ENCODE measurements at places on chromosomes 13 and 19.

GRCh38 chr19:18987456-18987855 lies 45.9 kb downstream of the SUGP2 start:
- DNase-seq = no peak

- DNase-seq = no peak
Measured at GRCh38 chr19:13022111-13022858, 27.0 kb downstream of the NFIX start.

- no peak for DNase-seq
Measured at GRCh38 chr19:41589371-41589770, 13.4 kb downstream of the CEACAM21 start.

GRCh38 chr19:56670961-56671612 lies 470 bp downstream of the ZNF835 start:
- no peak for DNase-seq

- DNase-seq = no peak
Measured at GRCh38 chr19:51293571-51294210, 17.8 kb upstream of the IGLON5 start.

GRCh38 chr19:47065242-47065641 lies 16.8 kb upstream of the TMEM160 start:
- DNase-seq = no peak

GRCh38 chr13:39347926-39348901 lies 254.8 kb downstream of the LHFPL6 start:
- DNase-seq = no peak

DNA sequence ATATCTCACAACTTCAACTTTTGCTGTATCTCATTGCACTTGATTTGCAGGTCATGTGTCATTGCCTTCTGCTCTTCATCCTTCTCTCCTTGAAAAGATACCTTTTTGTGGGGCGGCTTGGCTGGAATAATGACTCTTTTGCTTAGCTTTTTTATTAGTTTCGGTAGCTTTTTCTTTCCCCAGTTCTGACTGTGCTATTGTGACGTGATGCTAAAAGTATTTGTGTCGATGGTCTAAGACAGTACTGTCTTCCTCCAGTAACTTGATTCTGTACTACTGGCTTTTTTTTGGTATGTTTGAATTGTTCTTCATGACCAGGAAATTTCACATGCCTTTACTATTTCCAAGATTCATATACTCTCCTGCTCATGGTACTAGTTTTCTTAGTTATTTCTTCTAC lies 63.1 kb downstream of the SLITRK1 start:
- no peak for DNase-seq

- no peak for DNase-seq
Measured at GRCh38 chr13:30257468-30258099, 49.8 kb downstream of the KATNAL1 start.

- DNase-seq = no peak
Measured at GRCh38 chr19:58498316-58499020, 13.3 kb downstream of the SLC27A5 start.

DNA sequence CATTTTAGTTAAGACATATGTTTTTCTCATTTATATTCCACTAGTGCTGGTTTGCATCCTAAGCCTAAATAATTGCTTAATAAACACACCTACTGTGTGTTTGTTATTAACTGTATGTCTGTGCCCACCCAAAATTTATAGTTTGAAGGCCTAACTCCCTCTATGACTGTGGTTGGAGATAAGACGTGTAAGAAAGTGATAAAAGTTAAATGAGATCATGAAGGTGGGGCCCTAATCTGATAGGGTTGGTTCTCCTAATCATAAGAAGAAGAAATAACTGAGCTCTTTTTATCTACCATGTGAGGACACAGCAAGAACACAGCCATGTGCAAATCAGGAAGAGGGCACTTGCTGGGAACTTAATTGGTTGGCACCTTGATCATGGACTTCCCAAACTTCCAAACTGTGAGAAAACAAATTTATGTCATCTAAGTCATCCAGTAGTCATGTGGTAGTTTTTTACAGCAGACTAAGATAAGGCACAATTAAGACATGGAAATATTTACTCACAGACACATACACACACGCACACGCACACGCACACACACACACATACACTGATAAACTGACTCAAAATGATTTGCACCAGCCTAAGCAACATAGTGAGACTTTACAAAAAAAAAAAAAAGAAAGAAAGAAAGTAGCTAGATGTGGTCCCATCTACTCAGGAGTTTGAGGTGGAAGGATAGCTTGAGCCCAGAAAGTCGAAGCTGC lies 662.1 kb downstream of the PCDH9 start:
- no peak for DNase-seq

Measured in fibroblast of skin of left quadriceps (primary cell).